ENCODE measurements at places on chromosomes 5 and 9. TPM values are rescaled to one million over a fixed set of nuclear protein-coding genes. Genes with fewer than 3 reads are reported as not detected.
A peak's percentile ranks its signal among the peaks of the same experiment; 100 is the strongest.

NPR3 gene
- 92.3 TPM for total RNA-seq

SLC6A7 gene
- total RNA-seq: under 0.01 TPM

C9 gene
- 0.36 TPM for total RNA-seq

MEGF10 gene
- total RNA-seq: 3.2 TPM

GRCh38 chr5:170747851-170748250 lies 35.7 kb upstream of the GABRP start:
- H3K4me1 ChIP-seq: peaks cover 6% of the 10 kb centered on the region
- H3K4me3 ChIP-seq: no peak overlapping the region
- H3K36me3 ChIP-seq: no peaks in the 10 kb centered on the region
- H3K27ac ChIP-seq: no peak overlapping the region

- peaks cover 6% of the 10 kb centered on the region for H3K4me1 ChIP-seq
- H3K36me3 ChIP-seq: no peaks in the 10 kb centered on the region
- no peak overlapping the region for H3K4me3 ChIP-seq
- no peak overlapping the region for H3K27ac ChIP-seq
- H3K27me3 ChIP-seq: peaks cover 10% of the 10 kb centered on the region
- DNase-seq: no peak
These were observed 18.4 kb downstream of the IL33 start for GRCh38 chr9:6234014-6234413.

GRCh38 chr5:129593525-129593924 lies 133.4 kb downstream of the ADAMTS19 start:
- H3K4me1 ChIP-seq: no peaks in the 10 kb centered on the region
- no peaks in the 10 kb centered on the region for H3K27me3 ChIP-seq
- DNase-seq: no peak
- no peak overlapping the region for H3K4me3 ChIP-seq

- H3K27me3 ChIP-seq: peaks cover 52% of the 10 kb centered on the region
- no peak overlapping the region for H3K27ac ChIP-seq
- H3K36me3 ChIP-seq: no peaks in the 10 kb centered on the region
- no peak overlapping the region for H3K4me3 ChIP-seq
These were observed 7.0 kb upstream of the NKD2 start for GRCh38 chr5:1001406-1002270.

DNA sequence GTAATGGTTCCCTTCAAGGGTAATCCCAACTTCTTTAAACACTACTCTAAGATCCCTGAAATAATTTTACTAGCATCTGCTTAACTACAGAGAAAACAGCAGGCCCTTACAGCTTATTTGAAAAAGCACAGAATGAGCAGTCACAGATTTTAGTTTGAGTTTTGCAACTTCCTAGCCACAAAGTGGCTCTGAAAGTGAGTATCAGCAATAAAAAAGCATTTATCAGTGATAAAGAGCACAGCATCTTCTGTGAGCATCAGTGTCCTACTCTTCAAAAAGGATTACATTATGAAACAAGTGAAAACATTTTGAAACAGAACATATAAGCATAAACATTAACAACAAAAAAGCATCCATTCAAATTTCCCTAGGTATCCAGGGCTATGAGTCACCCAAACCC lies 45.0 kb downstream of the SAXO1 start:
- DNase-seq: no peak
- no peaks in the 10 kb centered on the region for H3K4me1 ChIP-seq
- no peaks in the 10 kb centered on the region for H3K27me3 ChIP-seq
- no peaks in the 10 kb centered on the region for H3K36me3 ChIP-seq
- no peak overlapping the region for H3K27ac ChIP-seq
- no peak overlapping the region for H3K4me3 ChIP-seq

GRCh38 chr9:72254901-72255545 lies 105.8 kb downstream of the GDA start:
- no peak overlapping the region for H3K4me3 ChIP-seq
- H3K36me3 ChIP-seq: no peaks in the 10 kb centered on the region
- DNase-seq: no peak
- no peaks in the 10 kb centered on the region for H3K4me1 ChIP-seq

DNA sequence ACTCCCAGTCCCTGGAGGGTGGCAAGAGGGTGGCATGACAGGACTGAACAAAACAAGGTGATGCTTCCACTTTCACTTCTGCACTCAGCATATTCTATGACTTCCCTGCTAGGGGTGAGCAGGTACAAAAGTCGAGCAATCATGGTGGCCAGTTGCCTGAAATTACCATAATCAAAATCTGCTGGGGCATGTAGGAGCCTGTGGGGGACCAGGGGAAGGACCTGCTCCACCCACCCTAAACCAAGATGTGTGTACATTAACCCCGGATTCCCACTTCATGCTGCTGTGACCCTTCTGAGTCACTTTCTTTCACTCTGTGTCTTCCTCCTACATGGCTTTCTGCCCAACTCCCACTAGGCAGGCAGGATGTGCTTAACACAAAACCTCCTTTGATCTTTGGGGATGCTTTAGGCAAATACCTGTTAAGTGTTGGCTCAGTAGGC lies 73.3 kb upstream of the PHF24 start:
- peaks cover 3% of the 10 kb centered on the region for H3K4me1 ChIP-seq
- H3K36me3 ChIP-seq: no peaks in the 10 kb centered on the region
- no peak overlapping the region for H3K4me3 ChIP-seq
- no peak overlapping the region for H3K27ac ChIP-seq
- H3K27me3 ChIP-seq: peaks cover 11% of the 10 kb centered on the region

DNA sequence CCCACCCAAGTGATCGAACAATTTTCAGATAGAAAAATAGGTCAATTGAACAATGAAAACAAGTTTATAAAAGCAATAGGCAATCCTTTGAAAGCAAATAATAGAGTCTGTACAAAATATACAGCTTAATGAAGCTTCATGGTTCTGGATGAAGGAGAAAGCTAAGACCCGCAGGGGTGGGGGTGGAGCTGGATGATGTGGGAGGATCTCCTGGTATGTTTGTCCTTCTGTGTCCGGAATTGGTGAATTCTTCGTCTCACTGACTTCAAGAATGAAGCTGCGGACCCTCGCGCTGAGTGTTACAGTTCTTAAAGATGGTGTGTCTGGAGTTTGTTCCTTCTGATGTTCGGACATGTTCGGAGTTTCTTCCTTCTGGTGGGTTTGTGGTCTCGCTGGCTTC lies 149.9 kb downstream of the NXNL2 start:
- H3K4me3 ChIP-seq: no peak overlapping the region
- no peak for DNase-seq
- no peaks in the 10 kb centered on the region for H3K36me3 ChIP-seq
- no peaks in the 10 kb centered on the region for H3K27me3 ChIP-seq
- peaks cover 13% of the 10 kb centered on the region for H3K4me1 ChIP-seq

- H3K27ac ChIP-seq: no peak overlapping the region
- H3K27me3 ChIP-seq: no peaks in the 10 kb centered on the region
- no peak for DNase-seq
- H3K4me1 ChIP-seq: no peaks in the 10 kb centered on the region
- no peak overlapping the region for H3K4me3 ChIP-seq
- no peaks in the 10 kb centered on the region for H3K36me3 ChIP-seq
These were observed 151.7 kb upstream of the HCN1 start for GRCh38 chr5:45847877-45848276.

GRCh38 chr5:109692852-109693251 lies 3.1 kb downstream of the MAN2A1 start:
- peaks cover 26% of the 10 kb centered on the region for H3K4me1 ChIP-seq
- DNase-seq: no peak
- no peak overlapping the region for H3K4me3 ChIP-seq
- H3K36me3 ChIP-seq: no peaks in the 10 kb centered on the region

DNA sequence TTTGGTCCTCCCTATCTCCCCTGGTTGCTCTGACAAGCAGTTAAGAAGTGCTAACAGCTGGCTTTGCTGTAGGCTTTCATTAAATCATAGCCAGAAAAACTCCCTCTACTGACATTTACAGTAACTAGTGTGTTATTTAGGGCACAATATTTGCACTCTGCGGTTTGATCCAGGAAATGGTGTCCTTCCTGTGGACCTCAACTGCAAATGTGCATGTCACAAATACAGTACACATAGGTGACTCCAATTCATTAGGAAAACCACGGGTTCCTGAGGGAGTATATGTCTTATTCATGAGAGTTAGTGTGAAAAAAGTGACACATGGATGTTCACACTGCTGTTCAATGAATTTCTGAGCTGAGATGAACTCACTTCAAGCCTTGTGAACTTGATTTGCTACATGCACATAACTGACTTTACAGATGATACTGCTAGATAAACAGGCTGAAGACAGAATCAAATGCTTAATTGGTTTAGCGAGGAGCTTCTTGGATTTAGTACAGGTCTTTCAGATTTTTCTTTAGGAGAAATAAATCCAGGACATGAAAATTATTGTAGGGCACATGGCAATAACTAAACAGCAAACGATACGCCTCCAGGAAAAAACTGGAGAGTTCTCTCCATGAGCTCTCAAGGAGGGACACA lies 281.5 kb downstream of the EFNA5 start:
- H3K27ac ChIP-seq: peak overlapping the region; percentile 77
- no peaks in the 10 kb centered on the region for H3K36me3 ChIP-seq
- peaks cover 23% of the 10 kb centered on the region for H3K4me1 ChIP-seq
- peak; percentile 21 for DNase-seq
- H3K27me3 ChIP-seq: no peaks in the 10 kb centered on the region

- H3K27me3 ChIP-seq: peaks cover 49% of the 10 kb centered on the region
- H3K36me3 ChIP-seq: no peaks in the 10 kb centered on the region
- H3K27ac ChIP-seq: no peak within 1 kb of the TSS
- no peaks in the 10 kb centered on the region for H3K4me1 ChIP-seq
These were observed at the start of gene ENTPD2 for GRCh38 chr9:137053944-137054931. Gene ENTPD2, minus strand, starts transcription at chr9:137054061. Its CDS starts 64 bp downstream, at chr9:137053997.

DNA sequence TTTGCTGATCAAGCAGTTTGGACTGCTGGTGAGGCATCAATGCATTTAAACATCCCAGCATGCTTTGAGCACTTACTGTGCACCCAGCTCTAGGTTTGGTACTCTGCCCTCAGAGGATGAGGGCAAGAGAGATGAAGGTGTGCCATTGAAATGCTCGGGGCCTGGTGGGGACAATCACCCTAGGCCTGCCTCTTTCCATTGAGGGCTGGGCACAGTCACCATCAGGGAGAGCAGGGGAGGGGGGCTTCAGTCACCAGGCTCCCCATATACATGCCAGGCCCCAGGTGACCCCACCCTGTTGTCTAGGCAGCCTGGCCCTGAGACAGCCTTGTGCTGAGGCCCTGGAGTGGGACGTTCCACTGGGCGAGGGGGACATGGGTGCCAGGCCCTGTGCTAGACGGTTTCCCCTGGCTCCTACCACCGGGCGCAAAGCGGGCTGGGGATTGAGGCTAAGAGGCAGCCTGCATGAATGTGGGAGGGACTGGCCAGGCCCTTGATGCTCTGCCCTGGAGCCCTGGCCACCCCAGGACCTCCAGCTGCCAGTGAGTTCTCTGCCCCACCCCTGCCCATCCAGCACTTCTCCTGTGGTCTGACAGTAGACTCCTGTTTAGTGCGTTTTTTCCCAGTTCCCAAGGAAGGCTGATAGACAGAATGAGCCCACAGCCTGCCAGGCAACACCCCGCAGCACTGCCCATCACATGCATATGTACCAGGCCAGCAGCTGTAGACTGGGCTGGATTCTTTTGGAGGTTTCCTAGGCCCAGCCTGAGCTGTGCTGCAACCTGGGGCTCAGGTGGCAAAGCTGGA lies 18.9 kb downstream of the TCF7 start:
- H3K36me3 ChIP-seq: peaks cover 37% of the 10 kb centered on the region
- peaks cover 9% of the 10 kb centered on the region for H3K4me1 ChIP-seq
- no peak overlapping the region for H3K4me3 ChIP-seq
- peak; percentile 17 for DNase-seq
- H3K27me3 ChIP-seq: no peaks in the 10 kb centered on the region

- H3K27ac ChIP-seq: no peak overlapping the region
- no peak for DNase-seq
- peaks cover 3% of the 10 kb centered on the region for H3K27me3 ChIP-seq
- H3K4me1 ChIP-seq: no peaks in the 10 kb centered on the region
- H3K36me3 ChIP-seq: no peaks in the 10 kb centered on the region
These were observed 169.5 kb upstream of the TAS2R1 start for GRCh38 chr5:9799606-9800005.

DNA sequence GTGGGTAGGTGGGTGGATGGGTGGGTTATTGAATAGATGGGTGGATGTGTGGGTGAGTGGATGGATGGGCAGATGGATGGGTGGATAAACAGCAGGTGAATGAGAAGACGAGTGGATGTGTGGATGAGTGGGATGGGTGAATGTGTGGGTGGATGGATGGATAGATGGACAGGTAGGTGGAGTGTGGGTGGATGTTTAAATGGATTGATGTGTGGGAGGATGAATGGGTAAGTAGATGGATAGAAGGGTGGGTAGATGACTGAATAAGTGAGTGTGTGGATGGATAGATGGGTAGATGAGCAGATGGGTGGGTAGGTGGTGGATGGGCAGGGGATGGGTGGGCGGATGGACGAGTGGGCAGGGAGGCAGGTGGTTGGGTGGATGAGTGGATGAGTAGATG lies 397.6 kb upstream of the IRX4 start:
- no peaks in the 10 kb centered on the region for H3K27me3 ChIP-seq
- no peak overlapping the region for H3K4me3 ChIP-seq
- no peak for DNase-seq
- H3K27ac ChIP-seq: no peak overlapping the region

GRCh38 chr5:133996683-133997252 lies 8.0 kb downstream of the VDAC1 start:
- DNase-seq: no peak
- H3K4me1 ChIP-seq: peaks cover 38% of the 10 kb centered on the region
- H3K4me3 ChIP-seq: no peak overlapping the region
- peaks cover 16% of the 10 kb centered on the region for H3K36me3 ChIP-seq
- H3K27me3 ChIP-seq: no peaks in the 10 kb centered on the region

Measured in osteoblast (primary cell).